ENCODE measurements at places on chromosomes 13 and 19.
A peak's percentile ranks its signal among the peaks of the same experiment; 100 is the strongest.

DNA sequence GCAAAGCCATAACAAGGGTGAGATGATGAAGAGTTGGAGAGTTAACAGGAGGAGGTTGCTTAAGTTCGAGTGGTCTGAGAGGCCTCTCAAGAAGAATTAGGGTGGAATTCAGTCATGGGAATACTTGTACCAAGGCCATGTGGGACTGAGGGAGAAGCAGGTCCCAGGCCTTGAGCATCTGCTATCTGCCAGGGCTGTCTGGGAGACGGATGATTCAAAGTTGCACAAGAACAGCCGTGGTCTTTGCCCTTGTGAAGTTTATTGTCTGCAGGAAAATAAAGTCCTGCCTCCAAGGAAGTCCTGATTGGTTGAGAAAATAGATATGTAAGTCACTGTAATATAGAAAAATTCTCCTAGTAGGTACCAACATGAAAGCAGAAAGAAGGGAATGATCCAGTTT lies 178.8 kb upstream of the RFC3 start:
- DNase-seq: no peak

DNA sequence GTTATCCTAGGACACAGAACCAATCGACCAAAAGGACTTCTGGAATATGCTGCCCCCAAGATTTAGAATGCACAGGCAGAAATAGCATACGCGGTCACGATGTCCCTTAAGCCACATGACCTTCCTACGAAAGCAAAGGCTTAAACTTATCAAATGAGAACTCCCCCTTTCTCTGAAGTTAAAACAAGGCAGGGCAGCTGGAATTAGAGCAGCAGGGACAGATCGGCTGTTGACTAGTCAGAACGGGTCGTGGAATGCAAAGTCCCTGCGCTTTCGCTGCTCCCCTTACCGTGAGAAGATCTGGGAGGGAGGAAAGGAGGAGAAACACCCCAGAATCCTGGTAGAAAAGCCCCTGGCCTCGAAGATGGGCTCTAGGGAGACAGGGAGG lies 799 bp upstream of the USPL1 start:
- peak; percentile 17 for DNase-seq

- no peak for DNase-seq
Measured at GRCh38 chr13:23754506-23754905, 134.7 kb downstream of the MIPEP start.

DNA sequence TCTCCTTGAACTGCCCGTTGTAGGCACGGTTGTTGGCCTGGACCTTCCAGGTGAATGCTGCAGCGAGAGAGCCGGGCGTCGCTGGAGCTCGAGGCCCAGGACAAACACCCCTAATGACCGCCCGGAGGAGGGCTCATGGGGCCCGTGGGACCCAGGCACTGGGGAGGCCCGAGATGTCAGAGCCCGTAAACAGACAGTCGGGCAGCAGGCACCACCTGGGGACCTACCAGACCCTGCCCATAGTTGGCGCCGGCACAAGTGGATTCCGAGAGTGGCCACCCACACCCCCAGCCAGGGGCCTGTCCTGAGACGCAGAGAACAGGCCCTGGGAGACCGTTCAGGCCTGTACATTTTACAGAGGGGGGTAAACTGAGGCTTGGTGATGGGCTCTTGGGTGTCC lies 2.4 kb downstream of the ATP8B3 start:
- no peak for DNase-seq

GRCh38 chr13:112963641-112964040 lies 5.4 kb upstream of the MCF2L start:
- no peak for DNase-seq

GRCh38 chr13:43473437-43473836 lies 313.3 kb downstream of the ENOX1 start:
- DNase-seq: no peak

- no peak for DNase-seq
Measured at GRCh38 chr13:76741624-76742023, 144.6 kb downstream of the KCTD12 start.

DNA sequence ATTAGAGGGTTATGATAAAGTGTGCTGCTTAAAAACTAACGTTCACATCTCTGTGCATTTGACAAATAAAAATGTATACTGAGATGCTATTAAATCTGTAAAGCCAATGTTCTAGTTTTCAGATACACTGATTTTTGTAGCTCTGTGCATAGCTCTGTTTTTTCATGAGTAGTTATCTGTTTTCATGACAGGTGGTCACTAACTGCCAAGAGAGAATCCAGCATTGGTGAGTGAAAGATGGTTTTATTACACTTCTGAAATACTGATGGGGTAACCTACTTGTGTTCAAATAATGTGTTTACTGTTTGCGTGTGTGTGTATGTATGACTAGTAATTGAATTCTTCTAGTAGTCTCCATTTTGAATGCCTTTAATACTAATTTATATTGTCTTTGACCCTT lies 29.0 kb downstream of the URI1 start:
- no peak for DNase-seq

GRCh38 chr19:13993590-13994300 lies 12.4 kb downstream of the RFX1 start:
- DNase-seq: no peak

- DNase-seq: no peak
Measured at GRCh38 chr19:34655651-34656050, 21.3 kb downstream of the SCGB2B2 start.

DNA sequence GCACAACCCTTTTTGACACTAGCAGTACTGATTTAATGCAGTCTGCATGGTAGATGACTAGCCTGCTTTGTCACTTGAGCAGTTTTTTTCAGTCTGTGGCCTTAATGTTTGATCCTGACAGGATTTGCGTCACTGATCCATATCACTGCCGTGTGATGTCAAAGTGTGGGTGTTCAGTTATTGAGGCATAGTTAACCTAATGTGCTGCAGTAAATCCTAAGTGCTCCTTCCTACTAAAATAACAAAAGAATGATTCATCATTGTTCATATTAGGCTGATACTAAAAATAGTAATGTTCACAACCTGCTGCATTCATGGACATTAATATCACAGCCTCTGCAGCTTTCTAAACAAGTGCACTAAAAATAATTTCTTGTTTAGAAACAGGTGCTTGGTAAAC lies 121.9 kb upstream of the MLNR start:
- DNase-seq: no peak

- peak; percentile 78 for DNase-seq
Measured at GRCh38 chr19:7622933-7623685, 6.2 kb downstream of the XAB2 start.

GRCh38 chr13:49922301-49922700 lies 13.8 kb downstream of the SPRYD7 start:
- no peak for DNase-seq

- no peak for DNase-seq
Measured at GRCh38 chr19:38190793-38191192, 33.2 kb downstream of the DPF1 start.

- peak; percentile 47 for DNase-seq
Measured at GRCh38 chr19:13195678-13196077, 45.5 kb downstream of the IER2 start.

DNA sequence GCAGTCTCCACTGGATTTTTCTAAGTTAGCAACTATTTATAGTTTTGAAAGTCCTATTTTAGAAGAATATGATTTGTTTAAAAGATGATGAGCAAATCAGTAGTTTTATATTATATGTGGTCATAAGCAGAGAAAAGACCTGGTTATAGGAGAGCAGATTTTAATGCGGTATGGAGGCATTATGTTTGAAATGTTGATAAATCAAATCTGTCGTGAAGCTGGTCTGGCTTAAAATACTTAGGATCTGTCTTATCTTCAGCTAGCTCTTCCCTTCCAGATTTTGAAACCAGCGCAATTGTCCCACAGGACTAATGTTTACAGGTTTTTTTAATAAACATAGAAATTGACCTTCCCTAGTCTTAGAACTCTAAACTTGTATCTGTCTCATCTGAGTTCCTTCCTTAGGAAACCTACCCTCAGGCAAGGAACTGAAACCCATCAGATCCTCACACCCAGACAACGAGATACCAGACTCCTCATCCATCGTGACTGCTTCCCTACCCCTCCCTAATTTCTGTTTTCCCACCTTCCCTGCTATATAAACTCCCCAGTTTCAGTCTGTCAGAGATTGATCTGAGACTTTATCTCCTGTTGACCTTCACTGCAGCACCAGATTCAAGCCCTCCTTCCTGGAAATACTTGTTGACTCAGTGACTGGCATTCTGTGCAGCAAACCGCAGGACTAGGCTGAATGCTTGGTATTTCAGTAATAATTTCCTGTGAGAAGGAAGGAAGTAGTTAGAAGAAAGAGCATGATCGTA lies 37.8 kb upstream of the CXCL17 start:
- no peak for DNase-seq

- DNase-seq: no peak
Measured at GRCh38 chr19:35460608-35461007, 12.6 kb downstream of the FFAR2 start.

GRCh38 chr13:112447306-112447705 lies 71.2 kb downstream of the SPACA7 start:
- DNase-seq: no peak

DNA sequence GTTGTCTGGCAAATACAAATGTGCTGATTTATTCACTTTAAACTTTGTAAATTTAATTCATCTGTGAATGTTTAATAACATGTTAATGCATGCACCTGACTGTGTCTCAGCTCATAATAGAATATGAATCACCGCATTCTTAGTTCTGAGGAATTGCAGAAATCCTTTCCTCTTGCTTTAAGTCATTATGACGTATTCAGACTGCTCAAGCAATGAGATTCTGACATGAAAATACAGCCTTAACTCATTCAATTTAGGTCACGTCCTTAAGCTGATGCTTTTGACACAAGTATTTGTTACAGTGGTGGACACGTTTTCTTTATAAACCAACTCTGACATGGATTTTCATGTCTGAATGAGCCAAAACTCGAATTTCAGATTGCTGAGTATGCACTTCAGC lies 541.0 kb upstream of the KLF12 start:
- DNase-seq: no peak

- DNase-seq: no peak
Measured at GRCh38 chr19:50513746-50514345, at the start of gene ASPDH. ASPDH (minus strand) TSS chr19:50513913; CDS start chr19:50513823, 90 bp downstream.

DNA sequence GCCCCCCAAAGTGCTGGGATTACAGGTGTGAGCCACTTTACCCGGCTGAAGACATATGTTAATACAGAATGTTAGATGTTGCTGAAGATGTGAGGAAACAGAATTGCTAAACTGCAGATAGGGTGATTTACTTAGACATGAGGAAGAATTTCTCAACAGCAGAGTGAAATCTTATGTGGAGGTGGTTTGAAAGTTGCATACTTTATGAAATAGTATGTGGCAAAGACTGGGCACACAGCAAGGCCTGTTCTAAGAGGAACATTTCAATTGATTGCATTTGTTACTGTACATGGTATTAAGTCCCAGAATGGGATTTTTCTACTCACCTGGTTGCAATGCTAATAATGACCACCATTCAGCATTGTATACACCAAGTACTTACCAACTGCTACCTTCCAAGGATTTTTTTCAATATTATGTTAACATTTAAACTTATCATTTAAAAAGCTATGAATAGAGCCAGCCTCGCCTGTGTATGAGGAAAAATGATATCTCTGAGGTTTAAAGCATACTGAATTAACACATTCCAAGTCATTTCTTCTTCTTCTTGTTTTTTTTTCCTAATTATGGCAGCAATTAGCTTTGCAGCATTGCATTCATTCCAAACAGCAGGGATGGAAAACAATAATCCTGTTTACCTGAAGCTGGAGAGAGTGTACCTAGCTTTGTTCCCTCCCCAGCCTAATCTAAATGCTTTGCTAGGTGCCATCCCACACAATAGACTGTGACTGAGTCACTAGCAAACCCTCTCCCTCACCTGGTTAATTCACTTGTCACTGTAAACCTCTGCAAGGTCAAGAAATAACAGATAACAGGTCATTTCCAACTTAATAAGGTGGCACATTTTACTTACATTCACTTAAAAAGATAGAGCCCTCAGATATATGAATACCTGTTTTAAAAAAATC lies 19.4 kb upstream of the KLF5 start:
- peak; percentile 3 for DNase-seq

DNA sequence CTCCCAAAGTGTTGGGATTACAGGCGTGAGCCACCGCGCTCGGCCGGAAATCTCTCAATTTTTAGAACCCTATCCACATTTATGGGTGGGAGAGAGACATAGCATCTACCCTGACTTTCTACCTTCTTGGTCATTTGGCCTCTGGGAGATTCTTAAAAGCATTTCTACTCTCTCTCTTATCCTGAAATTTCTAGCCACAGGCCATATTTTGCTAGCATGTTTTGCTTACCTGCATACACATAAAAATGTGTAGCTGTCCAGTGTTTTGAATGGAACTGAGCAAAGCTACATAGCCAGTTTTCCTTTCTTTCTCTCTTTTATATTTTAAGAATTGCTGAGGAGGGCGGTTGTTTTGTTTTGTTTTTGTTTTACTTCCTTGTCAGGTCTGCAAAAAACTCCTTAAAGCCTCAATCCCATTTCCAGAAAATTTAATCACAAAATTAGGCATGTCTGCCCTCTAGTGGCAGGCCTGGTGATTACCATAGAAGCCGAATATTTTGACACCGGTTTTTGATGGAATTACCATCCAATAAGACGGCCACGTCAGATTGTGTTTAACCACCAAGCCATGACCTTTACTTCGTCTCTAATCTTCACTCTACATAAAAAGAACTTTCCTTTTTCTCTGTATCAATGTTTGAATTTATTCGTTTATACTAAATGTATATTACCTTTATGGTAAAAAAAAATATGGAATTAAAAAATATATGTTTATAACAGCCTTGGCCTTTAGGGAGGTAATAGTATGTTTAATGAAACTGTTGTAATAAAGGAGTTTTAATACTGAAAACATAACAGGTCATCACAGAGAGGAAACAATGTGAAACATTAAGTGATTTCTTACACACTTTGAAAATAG lies 34.4 kb upstream of the OXGR1 start:
- no peak for DNase-seq

- no peak for DNase-seq
Measured at GRCh38 chr19:46766569-46767317, 20.5 kb upstream of the STRN4 start.

DNA sequence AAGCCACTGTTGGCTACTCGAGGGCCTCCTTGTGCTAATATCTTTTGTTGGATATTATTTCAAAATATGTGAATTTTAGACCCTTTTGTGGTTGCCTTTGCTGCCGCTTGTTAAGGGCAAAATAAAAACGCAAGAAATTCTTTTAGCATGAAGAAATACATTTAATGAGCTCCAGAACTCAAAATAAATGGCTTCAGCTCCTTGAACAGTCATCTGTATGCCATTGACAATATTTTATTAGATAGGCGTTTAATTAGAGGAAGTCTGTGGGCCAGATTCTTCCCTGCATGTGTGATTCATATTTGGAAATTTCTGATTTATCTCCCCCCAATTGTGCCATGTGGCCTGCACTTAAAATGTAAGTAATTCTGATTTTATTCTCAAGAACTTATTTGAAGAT lies 177.2 kb downstream of the STK24 start:
- no peak for DNase-seq

DNA sequence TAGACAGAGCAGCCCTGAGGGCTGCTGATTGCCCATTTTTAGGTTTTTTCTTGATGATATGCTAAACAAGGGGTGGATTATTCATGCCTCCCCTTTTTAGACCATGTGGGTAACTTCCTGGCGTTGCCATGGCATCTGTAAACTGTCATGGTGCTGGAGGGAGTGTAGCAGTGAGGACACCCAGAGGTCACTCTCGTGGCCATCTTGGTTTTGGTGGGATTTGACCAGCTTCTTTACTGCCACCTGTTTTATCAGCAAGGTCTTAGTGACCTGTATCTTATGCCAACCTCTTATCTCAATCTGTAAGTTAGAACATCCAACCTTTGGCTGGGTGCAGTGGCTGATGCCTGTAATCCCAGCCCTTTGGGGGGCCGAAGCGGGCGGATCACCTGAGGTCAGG lies 148.0 kb downstream of the PTPRS start:
- DNase-seq: no peak
